ENCODE measurements at places on chromosomes 1 and 21.

- DNase-seq = no peak
These were observed 8.4 kb downstream of the MNDA start for GRCh38 chr1:158839566-158839965.

- DNase-seq = no peak
These were observed 78.4 kb downstream of the SMYD3 start for GRCh38 chr1:246428542-246429308.

DNA sequence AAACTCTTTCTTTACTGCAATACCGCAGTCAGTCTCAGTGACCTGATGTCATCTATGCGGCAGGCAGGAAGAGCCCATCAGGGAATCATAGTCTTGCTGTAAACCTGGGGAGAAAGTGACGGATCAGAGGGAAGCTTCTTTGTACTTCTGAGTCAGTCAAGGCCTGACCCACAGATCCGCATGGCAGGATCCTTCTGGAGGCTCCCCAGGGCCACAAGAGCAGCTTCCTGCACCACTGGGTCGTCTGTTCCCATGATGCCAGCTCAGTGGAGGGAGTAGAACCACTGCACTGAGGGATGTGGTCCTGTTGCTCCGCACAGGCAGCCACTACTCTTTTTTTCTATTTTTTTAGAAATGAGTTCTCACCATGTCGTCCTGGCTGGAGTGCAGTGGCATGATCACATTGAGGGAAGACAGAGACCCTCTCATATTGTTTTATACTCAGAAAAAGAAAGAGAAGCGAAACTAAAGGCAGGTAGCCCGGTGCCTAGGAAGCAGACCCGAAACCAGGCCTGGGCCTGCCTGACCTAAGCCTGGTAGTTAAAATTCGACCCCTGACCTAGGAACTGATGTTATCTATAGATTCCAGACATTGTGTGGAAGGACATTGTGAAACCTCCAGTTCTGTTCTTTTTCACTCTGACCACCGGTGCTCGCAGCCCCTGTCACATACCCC, 6.3 kb upstream of the ERVH48-1 start:
- no peak for DNase-seq

- no peak for DNase-seq
These were observed 11.4 kb upstream of the B3GALT5 start for GRCh38 chr21:39601187-39601928.

- peak; percentile 37 for DNase-seq
These were observed 10.4 kb upstream of the TLR5 start for GRCh38 chr1:223153177-223154119.

DNA sequence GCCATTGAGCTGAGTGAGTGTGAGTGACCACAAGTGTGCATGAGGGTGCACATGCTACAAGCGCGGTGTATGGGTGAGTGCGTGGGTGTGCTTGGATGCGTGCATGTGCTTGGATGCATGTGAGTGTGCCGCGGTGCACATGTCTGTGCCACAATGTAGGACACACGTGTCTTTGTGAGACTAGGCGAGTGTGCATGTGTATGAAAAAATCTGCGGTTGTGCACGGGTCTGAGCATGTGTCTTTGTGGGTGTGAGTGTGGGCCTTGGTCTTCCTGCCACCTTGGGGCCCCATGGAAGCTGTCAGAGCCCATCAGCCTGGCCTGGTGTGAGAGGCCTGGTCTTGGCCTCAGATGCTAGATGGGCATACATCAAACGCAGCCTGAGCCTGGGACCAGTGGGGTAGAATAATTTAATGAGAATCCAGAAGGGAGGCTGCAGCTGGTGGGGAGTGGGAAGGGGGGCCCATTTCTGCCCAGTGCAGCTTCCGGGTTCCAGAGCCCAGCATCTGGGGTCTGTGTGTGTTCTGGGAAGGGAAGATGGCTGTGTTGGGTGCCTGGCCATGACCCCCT, 103.9 kb upstream of the SLC2A1 start:
- no peak for DNase-seq

DNA sequence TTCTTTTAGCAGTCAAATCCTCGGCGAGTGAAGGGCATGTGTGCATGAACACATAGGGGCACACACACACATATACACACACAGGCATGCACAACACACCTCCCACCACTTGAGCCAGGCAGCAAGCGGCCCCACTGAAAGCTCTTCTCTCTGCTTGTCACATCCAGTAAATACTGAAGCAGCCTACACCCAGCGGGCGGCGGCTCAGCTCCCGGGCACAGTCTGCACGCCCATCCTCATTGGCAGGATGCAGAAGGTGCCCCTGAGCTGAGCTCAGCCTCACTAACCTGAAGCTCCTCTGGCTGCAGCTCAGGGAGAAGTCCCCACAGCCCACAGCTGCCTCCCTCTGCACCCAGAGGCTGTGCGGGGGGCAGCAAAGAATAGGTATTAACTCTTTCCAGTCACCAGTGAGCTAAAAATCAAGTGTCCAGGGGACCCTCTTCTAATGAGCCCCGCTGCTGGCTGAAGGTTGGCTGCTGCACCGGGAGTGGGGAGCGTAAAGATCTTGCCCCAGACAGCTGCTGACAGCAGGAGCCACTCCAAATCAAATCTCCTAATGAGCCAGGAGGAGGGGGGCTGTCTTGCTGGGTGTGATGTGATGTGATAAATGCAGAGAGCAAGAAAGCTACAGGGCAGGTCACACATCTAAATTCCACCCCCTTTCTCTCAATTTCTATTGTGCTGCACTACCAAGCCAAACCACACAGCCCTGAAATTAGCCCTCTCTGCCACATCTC, 12.5 kb downstream of the RGS8 start:
- no peak for DNase-seq

Data from suppressor macrophage (primary cell).